ENCODE measurements at places on chromosomes 16 and 17.

- no peak for DNase-seq
These were observed 72.4 kb downstream of the PGS1 start for GRCh38 chr17:78450696-78451345.

DNA sequence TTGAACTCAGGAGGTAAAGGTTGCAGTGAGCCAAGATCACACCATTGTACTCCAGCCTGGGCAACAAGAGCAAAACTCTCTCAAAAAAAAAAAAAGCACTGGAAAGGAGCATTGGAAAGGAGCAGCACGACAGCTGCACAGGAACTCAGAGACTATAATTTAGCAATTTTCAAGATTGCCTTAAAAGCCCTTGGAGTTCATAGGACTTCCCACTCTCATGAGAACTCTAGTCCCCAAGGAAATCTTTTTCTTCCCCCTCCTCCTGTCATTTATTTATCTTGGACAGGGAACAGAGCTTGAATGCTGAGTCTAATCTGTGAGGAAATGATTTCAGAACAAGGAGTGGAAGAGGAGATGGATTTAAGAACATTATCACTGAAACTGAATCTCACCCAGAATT lies 69.0 kb downstream of the PLXDC1 start:
- DNase-seq = no peak

GRCh38 chr17:29124135-29124924 lies 55.9 kb downstream of the MYO18A start:
- DNase-seq = peak; percentile 60

GRCh38 chr16:27452569-27453493 lies 50.9 kb downstream of the IL21R start:
- no peak for DNase-seq

GRCh38 chr17:14859542-14859941 lies 405.6 kb downstream of the PMP22 start:
- DNase-seq = no peak

- no peak for DNase-seq
These were observed 6.8 kb downstream of the AXIN1 start for GRCh38 chr16:345772-346171.

GRCh38 chr16:88783391-88784073 lies 1.5 kb downstream of the PIEZO1 start:
- DNase-seq = no peak

DNA sequence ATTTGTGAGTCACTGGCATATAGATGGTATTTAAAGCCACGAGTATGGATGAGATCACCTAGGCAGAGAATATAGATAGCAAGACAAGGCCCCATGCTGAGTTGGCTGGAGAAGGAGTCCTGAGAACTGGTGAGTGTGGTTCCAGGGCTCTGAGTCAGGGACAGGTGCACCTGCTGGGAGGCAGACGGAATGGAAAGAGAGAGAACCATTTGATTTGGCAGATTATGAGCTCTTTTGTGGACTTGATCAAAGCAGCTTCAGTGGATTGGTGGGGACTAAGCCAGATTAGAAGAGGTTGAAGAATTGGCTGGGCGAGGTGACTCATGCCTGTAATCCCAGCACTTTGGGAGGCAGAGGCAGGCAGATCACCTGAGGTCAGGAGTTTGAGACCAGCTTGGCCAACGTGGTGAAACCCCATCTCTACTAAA lies 4.3 kb upstream of the C16orf92 start:
- no peak for DNase-seq

GRCh38 chr17:10034719-10035475 lies 129.8 kb upstream of the RCVRN start:
- no peak for DNase-seq

- peak; percentile 40 for DNase-seq
These were observed 725 bp downstream of the ABCA3 start for GRCh38 chr16:2339521-2340484.

- DNase-seq = peak; percentile 43
These were observed 16.6 kb downstream of the RMI2 start for GRCh38 chr16:11361701-11362451.

DNA sequence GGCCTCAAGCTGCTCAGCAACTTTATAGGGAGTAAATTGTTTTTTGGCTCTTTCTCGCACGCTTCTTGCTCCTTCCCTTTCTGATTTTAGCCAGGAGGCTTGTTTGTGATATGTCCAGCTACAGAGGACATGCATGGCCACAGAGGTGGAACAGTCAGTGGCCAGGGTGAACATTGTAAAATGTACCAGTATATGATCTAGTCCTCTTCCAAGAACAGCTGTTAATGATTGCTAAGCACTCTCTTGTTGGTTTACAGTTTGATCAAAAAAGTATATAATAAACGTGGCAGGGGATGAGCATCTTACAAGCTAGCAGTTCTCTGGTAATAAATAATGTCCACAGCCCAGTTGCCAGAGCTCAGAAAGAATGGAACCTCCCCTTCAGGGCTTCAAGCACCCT lies 461.7 kb upstream of the DYNLRB2 start:
- DNase-seq = no peak

DNA sequence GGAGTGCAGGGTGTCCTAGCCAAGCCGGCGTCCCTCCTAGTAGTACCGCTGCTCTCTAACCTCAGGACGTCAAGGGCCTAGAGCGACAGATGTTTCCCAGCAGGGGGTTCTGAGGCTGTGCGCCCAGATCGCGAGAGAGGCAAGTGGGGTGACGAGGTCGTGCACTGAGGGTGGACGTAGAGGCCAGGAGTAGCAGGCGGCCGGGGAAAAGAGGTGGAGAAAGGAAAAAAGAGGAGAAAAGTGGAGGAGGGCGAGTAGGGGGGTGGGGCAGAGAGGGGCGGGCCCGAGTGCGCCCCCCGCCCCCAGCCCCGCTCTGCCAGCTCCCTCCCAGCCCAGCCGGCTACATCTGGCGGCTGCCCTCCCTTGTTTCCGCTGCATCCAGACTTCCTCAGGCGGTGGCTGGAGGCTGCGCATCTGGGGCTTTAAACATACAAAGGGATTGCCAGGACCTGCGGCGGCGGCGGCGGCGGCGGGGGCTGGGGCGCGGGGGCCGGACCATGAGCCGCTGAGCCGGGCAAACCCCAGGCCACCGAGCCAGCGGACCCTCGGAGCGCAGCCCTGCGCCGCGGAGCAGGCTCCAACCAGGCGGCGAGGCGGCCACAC lies at the start of gene MMP2:
Gene MMP2, plus strand, starts transcription at position 372 of the 603 bp plus-strand sequence. CDS start 282 bp downstream, outside the sequence.
- no peak for DNase-seq

GRCh38 chr17:21400816-21401593 lies 24.8 kb downstream of the KCNJ12 start:
- DNase-seq = no peak

GRCh38 chr16:63130942-63131341 lies 1094.7 kb upstream of the CDH8 start:
- no peak for DNase-seq

DNA sequence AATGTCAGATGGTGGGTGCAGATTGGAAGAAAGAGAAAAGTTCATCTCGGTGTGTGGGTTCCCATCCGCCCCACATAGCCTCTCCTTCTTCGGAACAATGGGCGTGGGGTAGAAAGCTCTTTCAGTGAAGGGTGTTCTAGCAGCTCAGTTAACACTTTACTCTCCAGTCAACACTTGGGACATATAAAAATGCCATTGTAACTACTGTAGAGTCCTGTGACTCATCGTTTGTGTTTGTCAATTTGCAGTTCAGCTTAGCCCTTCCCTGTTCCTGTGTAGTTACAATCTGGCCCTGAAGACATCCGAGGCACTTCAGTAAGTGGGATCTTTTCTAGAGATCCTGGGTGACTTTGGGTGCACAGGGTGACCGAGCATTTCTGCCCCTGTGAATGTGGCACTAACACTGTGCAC lies 11.5 kb upstream of the CLEC18C start:
- no peak for DNase-seq

- no peak for DNase-seq
These were observed 87.1 kb downstream of the AIPL1 start for GRCh38 chr17:6347776-6348175.

DNA sequence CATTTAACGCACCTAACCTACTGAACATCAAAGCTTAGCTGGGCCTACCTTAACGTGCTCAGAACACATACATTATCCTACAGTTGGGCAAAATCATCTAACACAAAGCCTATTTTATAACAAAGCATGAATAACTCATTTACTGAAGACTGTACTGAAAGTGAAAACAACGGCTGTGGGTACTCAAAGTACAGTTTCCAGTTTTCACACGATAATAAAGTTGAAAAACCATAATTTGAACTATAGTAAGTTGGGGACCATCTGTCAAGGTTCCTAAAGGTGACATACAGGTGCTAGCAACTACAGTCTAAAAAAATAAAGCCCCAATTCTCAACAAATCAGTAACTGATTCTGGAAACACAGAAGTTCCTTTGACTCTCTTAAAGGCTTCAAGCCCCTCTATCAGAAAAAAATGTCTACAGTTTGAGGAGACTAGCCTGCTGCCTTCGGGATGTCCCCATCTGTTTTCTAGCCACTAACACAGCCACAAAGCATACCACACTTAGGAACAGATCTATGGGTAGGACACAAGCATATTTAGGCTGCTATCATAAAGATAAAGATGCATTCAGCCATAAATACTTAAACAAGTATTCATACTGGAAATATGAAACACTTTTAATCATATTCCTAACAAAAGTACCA lies 71.3 kb downstream of the KANSL1 start:
- no peak for DNase-seq

GRCh38 chr17:65035191-65035590 lies 21.3 kb downstream of the GNA13 start:
- no peak for DNase-seq

DNA sequence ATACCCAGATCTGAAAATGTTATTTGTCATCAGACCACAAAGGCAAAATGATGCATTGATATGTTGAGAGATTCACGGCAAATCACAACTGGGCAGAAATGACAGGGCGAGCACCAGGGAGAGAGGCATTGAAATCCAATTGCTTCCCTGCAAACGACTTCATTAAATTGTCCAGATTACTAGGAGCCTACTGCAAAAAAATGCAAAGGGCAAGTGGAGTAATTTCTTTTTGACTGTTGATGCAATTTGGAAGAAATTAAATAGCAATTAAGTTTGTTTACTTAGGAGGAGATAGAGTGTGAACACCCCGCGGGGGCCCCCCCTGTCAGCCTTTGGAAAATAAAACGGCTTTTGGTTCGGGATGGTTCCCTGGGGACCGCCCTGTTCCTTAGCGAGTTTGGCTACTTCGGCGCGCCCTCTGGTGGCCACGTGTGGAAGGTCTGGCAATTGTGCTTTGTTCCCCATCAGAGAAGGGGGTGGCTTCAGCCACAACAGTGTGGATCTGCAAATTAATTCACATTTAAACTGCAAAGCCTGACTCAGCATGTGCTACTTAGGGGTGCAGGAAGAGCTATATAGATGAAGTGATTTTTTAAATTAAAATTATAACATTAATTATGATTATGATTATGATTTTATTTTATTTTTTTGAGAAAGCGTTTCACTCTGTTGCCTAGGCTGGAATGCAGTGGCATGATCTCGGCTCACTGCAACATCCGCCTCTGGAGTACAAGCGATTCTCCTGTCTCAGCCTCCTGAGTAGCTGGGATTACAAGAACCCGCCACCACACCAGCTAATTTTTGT lies 14.5 kb upstream of the TMC7 start:
- peak; percentile 75 for DNase-seq

DNA sequence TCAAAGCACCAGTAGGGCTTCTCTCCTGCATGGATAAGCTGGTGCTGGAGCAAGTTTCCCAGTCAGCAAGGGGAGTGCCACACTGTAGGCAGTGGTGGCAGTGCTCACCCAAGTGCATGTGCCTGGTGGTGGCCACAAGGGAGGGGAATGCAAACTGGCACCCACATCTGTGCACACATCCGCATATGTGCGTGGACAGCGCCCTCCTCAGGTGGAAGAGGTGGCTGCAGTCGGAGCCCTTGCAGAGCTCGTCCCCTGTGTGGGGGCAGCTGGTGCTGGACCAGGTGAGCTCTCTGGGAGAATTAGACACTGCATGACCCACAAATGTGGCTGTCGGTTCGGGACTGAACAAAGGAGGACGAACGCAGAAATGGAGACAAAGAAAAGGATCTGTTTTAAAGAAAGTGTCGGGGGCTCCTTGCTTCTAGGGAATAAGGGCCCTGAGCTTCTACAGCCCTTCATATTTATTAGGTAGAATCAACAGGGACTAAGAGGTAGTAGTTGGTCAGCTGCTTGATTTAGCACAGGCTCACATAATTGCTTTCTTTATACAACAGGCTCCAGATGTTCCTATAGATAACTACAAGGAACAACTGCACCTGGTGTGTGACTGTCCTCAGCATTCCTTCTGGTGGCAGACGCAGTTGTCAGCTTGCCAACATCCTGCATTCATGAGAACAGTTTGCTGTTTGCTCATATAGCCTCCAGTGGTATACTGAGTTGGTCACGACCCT lies 5.3 kb upstream of the ZNF689 start:
- peak; percentile 71 for DNase-seq

GRCh38 chr17:8204761-8205555 lies 5.4 kb downstream of the AURKB start:
- DNase-seq = no peak

DNA sequence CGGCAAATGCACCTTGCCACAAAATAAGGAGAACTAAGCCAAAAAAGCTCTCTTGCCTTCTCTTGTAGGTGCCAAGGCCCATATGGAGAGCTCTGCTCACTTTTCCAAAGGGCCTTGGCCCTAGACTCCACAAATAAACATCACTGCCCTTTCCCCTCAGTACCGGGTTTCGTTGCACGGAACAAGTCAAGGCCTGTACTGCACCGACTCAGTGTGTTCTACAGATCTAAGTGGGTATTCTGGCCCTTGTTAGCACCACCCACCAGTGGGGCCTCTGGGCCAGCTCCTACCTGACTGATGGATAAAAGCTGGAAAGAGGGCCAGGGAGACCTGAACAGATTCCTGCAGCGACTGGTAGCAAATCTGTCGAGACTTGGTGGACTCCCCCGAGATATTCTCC lies 43.7 kb upstream of the GSG1L start:
- no peak for DNase-seq

GRCh38 chr17:51046514-51047384 lies 73.9 kb downstream of the SPAG9 start:
- DNase-seq = no peak

GRCh38 chr17:30831257-30831656 lies 509 bp upstream of the ATAD5 start:
- no peak for DNase-seq

DNA sequence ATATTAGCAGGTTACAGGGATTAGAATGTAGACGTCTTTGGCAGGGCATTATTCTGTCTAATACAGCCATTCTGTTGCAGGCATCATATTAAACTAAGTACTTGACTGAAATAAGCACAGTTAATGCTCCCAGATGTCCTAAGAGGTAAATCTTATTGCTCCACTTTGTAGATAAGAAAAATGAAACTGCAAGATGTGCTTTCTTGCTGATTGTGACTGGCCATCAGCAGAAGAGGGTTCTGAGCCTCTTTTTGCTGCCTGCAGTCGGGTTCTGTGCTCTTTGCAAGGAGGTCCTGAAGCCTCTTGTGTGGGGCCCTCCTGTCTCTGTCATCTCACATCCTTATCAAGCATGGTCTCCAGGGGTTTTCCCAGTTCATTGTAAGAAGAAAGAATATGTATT lies 167.1 kb downstream of the KCNJ2 start:
- DNase-seq = no peak

Data from CD4-positive, alpha-beta T cell treated with Interleukin-12 subunit alpha and Interleukin-12 subunit beta, for 1 hour (primary cell).